Choroid plexus epithelial cell (primary cell): ENCODE measurements at places on chromosomes 11 and 22.

- no peak for DNase-seq
Measured at GRCh38 chr11:18768472-18768901, 23.1 kb downstream of the PTPN5 start.

DNA sequence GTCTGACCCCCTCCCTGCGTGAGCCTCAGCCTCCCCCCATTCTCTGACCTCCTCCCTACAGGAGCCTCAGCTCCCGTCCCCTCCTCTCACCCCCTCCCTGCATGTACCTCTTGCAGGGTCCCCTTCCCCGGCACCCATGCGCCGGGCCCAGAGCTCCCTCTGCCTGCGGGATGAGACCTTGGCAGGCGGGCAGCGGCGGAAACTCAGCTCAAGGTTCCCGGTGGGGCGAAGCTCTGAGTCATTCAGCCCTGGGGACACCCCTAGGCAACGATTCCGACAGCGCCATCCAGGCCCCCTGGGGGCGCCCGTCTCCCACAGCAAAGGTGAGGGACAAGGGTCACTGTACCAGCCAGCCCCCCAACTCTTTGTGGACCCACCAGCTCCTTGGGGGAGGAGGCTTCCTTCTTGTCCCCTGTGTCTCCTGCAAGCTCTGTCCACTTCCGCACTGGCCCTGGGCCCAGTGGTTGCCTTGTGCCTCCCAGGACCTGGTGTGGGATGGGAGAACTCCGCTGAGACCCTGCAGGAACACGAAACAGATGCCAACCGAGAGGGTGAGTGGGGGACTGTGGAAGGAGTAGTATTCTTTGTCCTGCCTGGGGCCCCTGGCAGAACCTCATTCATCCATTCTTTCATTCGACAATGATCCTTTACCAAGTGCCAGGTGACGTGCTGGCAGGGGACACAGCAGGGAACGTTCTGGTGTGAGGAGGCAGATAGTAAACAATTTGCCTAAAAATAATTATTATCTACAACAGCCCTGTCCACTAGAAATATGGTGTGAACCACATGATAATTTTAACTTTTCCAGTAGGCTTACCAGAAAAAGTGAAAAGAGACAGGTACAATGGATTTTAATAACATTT is 3.7 kb upstream of the RPS6KA4 start:
- peak; percentile 81 for DNase-seq

DNA sequence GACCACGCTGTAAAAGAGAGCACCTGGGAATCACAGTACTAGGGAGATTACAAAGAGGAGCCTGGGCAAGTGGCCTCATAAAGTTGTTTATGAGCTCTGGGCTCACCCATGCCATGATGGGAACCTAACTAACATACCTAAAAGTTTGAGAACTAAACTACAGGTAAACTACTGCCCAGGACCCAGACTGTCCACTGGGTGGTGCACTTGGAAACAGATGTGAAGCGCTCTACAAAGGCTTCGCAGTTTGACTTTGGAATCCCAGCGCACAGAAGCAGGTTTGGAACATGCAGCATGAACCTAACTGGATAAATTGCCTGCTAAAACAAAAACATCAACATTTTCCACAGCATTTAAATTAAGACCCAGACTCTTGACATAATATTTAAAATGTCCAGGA is 418.6 kb downstream of the FAM181B start:
- DNase-seq, result no peak

DNA sequence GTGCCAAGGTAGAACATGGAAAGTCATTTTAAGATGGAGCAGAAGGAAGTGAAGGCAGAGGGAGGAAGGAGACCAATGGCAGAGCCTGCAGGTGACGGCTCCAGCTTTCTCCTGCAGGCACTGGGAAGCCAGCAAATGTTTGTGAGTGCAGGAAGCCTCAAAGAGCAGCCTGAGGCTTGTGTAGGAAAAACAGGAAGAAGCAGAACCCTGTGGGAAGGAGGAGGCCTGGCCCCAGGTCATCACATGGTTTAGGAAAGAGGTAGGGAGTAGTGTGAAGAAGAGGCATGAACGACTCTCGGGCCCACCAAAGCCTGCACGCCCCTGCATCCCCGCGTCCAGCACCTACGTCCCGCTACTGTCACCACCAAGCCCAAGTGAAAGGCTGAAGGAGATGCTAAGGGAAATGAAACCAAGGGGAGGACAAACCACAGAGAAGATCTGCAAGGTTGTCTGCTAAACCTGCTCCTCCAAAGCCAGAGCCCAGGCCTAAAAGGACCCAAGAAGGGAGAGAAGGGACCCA is 151.5 kb downstream of the CHST1 start:
- no peak for DNase-seq
